NCI-H2029 (cell line): ENCODE measurements at places on chromosomes 13 and 19.

GRCh38 chr13:46516599-46517338 is 36.2 kb upstream of the LRCH1 start:
- no peak for DNase-seq

GRCh38 chr19:14404312-14404711 is 14.8 kb downstream of the DDX39A start:
- DNase-seq, result peak; percentile 98

- no peak for DNase-seq
Measured at GRCh38 chr13:44342741-44343140, 30.9 kb upstream of the SERP2 start.

GRCh38 chr13:76474356-76474755 is 411.8 kb downstream of the KCTD12 start:
- no peak for DNase-seq

- peak; percentile 92 for DNase-seq
Measured at GRCh38 chr19:1863638-1864479, 480 bp upstream of the KLF16 start.

- DNase-seq, result no peak
Measured at GRCh38 chr19:41299046-41299754, 10.8 kb upstream of the CCDC97 start.

DNA sequence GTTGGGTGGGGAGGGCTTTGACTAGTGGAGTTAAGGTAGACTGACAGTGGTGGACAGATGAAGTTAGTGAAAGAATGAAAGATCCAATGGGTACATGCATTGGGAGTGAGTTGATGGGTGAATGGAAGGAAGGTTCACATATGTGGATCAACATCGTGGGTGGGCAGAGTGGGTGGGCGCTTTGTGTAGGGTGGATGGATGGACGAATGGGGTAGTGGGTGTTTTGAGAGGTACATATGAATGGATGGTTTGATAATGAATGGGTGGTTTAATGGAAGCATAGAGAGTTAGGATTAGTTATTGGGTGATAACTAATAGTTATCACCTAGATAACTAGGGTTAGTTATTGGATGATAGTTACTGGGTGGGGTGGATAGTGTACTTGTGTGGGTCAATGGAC is 11.5 kb downstream of the ZSWIM4 start:
- no peak for DNase-seq

GRCh38 chr13:49791315-49791710 is 1.2 kb downstream of the KPNA3 start:
- DNase-seq, result no peak

DNA sequence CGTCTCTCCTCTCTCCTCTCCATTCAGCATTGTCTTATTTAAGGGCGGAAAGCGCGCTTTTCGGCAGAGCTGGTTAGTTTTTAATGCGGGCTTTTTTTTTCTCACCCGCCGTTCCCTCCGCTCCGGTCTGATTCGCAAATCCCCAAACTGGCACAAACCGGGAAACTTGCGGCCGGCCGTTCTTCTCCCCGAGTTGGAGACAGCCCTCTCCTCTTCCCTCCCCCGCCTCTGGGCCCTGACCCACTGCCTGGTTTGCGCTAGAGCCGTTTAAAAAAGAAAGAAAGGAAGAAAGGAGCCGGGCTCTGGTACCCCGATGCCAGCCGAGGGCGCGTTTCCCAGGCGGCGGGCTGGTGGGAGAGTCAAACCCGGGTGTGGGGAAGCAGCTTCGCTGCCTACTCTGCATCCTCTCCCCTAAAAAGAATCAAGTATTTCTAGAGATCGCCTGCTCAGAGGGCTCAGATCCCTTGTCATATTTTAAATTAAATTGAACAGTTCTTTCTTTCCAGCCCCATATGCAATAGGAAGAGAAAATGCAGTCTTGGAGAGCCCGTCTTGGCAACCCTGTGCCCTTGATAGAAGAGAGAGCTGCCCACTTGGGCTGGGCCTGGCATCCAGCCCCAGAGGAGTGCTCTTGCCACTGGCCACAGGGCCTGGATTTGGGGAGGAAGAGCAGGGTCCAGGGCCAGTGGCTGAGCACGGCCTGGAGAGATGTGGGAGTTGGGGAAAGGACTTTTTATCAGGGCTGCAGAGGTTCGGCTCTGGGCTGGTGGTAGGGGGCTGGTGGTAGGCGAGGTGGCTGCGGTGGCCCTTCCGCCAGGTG is 19.0 kb downstream of the NFIX start:
- no peak for DNase-seq

GRCh38 chr19:1183543-1184172 is 9.6 kb upstream of the SBNO2 start:
- no peak for DNase-seq

GRCh38 chr19:44824761-44825160 is 15.9 kb downstream of the BCAM start:
- peak; percentile 90 for DNase-seq

GRCh38 chr13:73223372-73223781 is 164.6 kb downstream of the KLF5 start:
- no peak for DNase-seq

- no peak for DNase-seq
Measured at GRCh38 chr19:11821474-11822109, 7.5 kb downstream of the ZNF440 start.

- peak; percentile 77 for DNase-seq
Measured at GRCh38 chr19:18785179-18786124, 5.7 kb downstream of the COMP start.

GRCh38 chr19:29672933-29673336 is 7.7 kb downstream of the PLEKHF1 start:
- no peak for DNase-seq

- no peak for DNase-seq
Measured at GRCh38 chr19:1618157-1619093, 13.2 kb upstream of the UQCR11 start.
